ENCODE measurements at places on chromosomes 2 and 18.
A peak's percentile ranks its signal among the peaks of the same experiment; 100 is the strongest.

- no peak for DNase-seq
Measured at GRCh38 chr2:64106481-64106880, 37.7 kb downstream of the PELI1 start.

GRCh38 chr2:63432373-63432772, 155.9 kb downstream of the WDPCP start:
- DNase-seq = no peak

GRCh38 chr2:65831509-65831908, 399.1 kb upstream of the SPRED2 start:
- no peak for DNase-seq

- DNase-seq = no peak
Measured at GRCh38 chr2:96265349-96265839, 403 bp downstream of the TMEM127 start.

DNA sequence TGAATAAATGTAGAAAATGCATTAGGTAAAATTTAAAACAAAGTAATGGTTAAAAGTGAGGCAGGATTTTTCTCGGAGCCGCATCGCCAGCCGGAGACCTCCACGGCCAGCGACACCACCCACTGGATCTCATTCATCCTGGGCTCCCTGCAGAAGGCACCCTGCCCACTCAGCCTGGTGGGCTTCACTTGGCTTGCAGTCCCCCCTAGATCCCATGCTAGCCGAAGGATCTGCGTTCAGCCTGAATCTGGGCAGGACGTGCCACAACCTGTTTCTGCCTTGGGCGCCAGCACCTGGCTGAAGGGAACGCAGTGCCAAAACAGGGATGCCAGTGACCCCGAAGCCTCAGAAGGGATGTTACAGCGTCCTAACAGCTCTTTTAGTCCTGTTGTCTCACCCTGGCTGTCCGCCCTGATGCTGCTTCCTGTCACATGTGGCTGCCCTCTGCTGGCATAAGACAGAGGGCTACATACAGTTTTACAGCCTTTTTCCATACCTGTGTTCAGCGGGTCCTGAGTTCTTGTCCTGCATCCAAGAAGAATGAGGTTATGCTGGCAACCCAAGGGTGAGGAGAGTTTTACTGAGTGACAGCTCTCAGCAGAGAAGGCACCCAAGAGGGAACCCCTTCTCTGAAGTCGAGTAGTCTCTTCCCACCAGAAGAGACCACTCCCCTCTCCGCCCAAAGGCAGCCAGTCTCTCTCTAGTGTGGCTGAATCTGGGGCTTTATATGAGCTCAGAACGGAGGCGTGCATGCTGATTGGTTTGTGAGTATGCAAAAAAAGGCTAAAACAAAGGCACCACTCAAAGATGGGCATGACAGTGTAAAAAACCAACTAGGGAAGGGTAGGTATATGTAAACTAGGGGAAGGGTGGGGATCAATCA, 173.1 kb upstream of the GYPC start:
- no peak for DNase-seq

GRCh38 chr2:134245340-134245984, 8.4 kb upstream of the MGAT5 start:
- peak; percentile 26 for DNase-seq

GRCh38 chr2:177187631-177188312, 24.8 kb upstream of the HNRNPA3 start:
- DNase-seq = no peak

DNA sequence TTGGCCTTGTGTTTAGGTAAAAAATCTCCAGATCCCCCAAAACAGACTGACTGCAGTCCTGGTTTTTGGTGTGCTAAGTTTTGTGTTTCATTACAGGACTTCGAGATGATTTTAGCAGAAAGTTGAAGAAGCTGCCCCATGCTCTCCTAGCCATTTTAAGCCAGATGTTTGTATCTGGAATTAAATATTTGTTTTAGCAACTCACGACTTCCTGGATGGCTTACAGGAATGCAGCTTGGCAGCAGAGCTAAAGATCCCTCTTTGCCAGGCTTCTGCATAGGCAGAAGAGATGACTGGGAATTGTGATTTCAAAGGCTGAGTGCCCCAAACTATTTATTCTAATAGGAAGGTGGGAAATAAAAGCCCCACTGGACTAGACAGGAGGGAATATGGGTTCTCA, 31.1 kb downstream of the ONECUT2 start:
- no peak for DNase-seq

DNA sequence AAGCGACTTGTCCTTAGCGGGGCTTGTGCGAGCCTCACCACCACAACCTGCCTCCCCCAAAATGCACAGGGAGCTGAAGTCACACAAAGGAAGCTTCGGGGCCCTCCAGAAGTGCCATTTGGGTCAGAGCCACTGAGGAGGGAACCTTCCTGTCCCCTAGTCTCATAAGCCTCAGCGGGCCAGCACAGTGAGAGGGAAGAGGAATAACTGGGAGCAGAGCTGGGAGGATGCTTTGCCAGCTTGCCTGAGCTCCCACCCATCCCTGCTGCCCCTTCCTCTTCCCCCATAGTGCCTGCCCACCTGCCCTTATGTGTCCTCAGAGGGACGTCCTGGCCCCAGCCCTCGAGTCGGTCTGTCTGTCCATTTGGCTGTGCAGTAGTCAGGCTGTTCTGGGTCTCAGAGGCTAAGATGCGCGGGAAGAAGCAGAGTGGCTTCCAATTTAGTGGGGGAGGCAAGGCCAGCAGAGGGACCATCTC, 51.8 kb upstream of the GPR17 start:
- no peak for DNase-seq

DNA sequence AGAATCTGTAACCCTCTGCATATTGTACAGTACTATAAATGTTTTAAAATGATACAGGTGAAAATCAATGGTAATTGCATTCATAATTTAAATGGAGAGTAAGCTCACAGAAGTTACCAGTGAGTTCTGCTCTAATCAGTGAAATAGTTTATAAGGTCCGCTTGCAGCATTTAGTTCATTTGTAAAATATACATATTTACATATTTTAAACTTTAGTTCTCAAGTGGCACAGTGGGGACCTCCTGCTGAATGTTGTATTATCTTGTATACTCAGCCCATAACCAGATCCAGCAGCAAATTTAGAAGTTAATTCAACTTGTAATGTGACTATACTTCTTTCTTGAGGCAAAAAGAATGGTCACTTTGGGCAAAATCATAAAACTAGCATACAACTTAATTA, 41.7 kb upstream of the TBR1 start:
- no peak for DNase-seq

DNA sequence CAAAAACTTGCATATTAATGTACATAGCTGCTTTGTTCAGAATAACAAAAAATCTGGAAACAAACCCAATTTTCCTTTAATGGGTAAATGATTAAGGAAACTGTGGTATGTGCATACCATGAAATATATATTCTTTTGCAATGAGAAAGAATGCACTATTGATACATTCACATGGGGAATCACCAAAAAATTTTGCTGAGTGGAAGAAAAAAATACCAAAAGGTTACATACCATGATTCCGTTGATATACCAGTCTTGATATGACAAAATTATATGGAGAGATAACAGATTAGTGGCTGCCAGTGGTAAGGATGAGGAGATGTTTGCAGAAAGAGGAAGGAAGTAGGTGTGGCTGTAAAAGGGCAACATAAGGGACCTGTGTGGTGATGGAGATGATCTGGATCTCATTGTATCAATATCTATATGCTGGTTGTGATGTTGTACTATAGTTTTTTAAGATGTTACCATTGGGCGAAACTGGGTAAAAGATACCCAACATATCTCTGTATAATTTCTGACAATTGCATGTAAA, 54.6 kb upstream of the BCL2L11 start:
- no peak for DNase-seq

DNA sequence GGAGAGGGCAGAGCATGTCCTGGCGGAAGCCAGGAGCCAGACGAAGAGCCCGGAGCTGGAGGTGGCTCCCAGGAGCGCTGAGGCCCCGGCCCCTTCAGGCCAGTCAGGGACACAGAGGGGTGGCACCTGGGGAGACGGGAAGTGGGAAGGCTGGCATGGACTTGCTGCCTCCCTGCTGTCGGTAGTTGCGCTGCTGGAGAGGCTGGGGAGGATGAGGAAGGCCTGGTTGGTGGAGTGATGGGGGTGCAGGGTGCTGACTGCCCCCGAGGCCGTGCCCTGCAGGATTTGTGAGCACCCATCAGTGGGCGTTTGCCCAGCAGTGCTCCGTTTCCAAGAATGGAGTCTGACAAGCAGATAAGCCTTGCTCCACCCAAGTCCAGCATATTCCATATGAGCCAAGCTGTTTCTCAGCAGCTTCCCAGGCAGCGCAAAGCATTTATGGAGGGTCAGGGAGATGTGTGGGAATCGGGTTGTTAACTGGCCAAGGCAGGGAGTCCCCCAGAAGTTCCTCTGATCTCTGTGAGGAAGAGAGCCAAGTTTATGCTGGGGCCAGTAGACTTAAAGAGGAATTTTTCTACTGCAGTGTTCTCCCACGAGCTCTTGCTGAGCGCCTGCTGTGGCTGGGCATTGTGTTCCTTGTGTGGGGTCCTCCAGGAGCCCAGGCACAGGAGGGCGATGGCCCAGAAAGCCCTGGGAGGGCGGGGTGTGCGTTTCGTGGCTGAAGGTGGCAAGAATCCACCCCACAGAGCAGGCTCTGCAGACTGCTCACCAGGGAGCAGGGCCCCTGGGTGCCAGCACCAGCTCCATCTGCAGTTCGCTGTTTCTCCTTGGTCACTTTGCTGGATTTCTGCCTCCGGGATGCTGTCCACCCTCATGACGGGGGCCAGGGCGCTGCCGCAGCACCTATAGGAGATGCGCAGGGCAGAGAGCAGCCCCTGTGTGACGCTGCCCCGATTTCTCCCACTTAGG, 250.2 kb downstream of the ALPK2 start:
- DNase-seq = no peak

GRCh38 chr2:148638543-148638942, 6.0 kb upstream of the EPC2 start:
- DNase-seq = no peak

GRCh38 chr2:164745012-164745797, 96.4 kb downstream of the COBLL1 start:
- no peak for DNase-seq

DNA sequence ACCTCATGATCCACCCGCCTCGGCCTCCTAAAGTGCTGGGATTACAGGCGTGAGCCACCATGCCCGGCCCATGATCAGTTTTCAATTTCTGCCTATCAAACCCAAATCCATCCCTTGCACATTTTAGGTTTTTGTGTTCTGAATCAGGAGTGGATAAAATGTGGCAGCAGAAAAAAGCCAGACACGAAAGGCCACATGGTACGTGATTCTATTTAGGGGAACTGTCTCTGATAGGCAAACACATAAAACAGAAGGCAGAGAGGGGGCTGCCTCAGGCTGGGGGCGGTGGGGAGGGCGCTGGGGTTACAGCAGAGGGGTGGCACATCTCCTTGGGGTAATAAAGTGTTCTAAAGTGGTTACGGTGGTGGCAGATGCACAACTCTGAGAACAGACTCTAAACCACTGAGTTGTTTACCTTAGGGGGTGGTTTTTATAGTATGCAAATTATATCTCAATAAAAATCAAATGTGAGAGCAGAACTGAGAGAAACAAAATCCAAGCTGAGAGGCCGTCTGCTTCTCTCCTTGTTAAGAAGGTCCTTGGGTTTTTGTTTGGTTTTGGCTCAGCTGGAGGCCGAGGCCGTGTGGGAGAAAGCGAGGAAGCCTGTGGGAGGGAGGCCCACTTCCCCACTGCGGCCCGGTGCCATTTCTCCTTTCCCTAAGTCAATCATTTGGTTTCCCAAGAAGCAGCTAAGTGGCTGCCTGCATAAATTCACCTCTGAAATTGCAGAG, 78.0 kb downstream of the SOWAHC start:
- DNase-seq = no peak

DNA sequence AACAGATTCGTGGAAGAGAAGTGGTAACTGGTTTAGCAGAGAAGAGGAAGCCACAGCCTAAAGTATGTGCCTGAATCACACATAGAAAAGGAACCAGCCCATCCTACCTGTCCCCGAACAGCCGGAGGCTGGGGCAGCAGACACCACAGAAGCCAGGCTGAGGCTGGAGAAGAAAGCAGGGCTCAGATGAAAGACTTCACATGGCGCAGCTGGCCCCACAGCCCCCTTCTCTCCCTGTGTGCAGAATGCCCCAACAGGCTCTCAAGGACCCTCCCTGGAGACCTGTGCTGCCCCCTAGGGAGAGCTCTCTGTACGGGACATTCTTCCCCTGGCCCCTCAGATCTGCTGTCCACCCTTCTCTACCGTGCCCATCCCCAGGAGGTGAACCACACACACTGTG, 83.5 kb upstream of the RAB12 start:
- no peak for DNase-seq

DNA sequence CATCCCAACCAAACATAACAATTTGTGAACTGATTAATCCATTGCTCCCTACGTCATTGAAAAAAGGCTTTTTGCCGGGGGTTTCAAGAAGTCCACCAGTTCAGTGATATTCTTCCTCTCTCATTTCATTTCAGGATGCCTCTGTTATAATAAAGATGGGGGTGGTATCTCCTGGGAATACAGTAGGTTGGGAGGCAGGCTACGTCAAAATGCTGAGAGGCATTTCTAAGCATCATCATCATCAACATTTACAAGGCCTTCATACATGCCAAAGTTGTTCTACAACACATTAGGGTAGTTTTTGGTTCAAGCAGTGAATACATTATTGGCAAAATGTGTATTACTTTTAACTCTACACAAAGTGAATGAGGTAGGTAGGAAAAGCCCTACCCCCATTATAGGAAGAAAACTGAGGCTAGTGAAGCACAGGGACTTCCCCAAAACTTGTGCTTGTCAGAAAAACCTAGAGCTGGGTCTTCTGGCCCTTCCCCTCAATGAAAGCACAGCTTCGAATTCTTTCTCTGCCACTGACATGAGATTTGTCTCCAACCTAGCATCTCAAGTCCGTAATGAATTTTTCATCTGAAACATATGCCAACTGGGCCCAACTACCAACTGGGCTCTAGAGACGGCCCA, 11.3 kb downstream of the OSR1 start:
- DNase-seq = no peak

GRCh38 chr2:231646476-231646875, 53.8 kb downstream of the TEX44 start:
- DNase-seq = no peak

DNA sequence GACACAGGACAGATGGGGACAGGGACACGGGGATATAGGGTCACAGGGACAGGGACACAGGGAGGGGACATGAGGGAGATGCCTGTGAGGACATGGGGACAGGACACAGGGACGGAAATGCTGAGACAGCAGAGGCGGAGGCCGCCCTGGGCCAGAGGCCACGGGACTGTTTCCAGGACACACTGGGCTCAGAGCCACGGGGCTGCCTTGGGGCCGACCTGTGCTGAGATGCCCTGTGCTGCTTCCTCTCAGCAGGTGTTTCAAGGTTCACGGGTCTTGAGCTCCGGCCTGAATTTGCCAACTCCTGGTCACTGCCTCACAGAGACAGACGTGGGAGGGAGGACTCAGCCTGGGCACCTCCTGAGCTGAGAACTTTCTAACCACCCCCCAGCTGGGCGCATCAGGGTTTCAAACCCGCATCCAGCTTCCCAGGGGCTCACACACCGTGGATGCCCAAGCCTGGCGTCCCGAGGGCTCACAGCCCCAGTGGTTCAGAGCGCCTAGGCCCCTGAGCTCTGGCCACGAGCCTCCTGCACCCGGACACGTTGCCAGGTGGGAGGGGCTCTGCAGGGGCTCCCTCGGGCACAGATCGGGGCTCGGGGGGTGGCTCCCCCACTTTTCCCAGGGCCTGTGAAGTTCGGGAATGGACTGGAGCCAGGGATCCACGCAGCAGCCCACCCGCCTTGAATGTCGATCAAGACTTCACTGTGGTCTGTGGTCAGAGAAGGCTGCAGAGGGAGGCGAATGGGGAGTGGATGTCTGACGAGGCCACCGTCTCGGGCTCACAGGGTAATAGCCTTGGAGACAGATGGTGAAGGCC, 64.1 kb downstream of the SLC66A2 start:
- no peak for DNase-seq

GRCh38 chr2:220434385-220434784, 807.0 kb downstream of the SLC4A3 start:
- peak; percentile 12 for DNase-seq

Measured in epithelial cell of prostate (primary cell).